NCI-H1105 treated with DMSO at 0.1 percent for 48 hours (cell line): ENCODE measurements at places on chromosomes 13 and 19.

GRCh38 chr13:94020833-94021232 is 458.6 kb downstream of the DCT start:
- no peak for DNase-seq

DNA sequence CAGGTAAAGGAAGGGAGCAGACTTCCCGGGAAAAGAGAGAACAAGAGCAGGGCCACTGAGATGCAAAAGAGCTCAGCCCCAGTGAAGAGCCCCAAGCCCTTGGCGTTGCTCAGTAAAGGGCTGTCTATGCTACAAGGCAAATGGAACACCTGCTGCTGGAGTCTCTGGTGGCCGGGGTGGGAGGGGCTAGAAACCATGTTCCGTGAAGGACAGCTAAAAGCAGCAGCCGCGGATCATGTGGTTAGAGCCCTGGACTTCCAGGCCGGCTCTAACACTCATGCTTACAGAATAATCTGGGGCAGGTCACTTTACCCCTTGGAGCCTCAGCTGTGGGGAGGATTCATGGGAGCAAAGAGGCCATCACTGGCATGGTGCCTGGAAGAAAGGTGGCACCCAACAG is 17.8 kb downstream of the POU2F2 start:
- peak; percentile 74 for DNase-seq

GRCh38 chr19:12411893-12412292 is 10.8 kb upstream of the ZNF799 start:
- no peak for DNase-seq

GRCh38 chr19:3855320-3855719 is 13.5 kb downstream of the ZFR2 start:
- no peak for DNase-seq

- peak; percentile 43 for DNase-seq
Observed at GRCh38 chr19:49473868-49474541, at the start of gene FLT3LG. TSS of gene FLT3LG (plus strand) at chr19:49474215. CDS start at chr19:49474640, 425 bp downstream.

- DNase-seq, result no peak
Observed at GRCh38 chr19:46460981-46461380, 10.4 kb downstream of the PNMA8A start.

DNA sequence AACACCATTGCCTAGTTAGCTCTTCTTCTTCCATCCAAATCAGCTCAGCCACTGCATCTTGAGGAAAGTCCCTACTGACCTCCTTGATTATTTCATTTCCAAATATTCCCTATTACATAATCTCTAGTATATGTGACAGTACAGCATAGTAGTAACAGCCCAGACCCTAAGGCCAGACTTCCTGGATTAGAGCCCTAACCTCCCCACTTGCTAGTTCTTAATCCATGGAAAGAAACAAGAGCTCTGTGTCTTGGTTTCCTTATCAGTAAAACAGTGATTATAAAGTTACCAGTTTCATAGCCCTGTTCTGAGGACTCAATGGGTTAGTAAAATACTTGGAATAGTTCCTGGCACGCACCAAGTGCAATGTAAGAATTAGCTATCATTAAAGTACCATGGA is 153.0 kb downstream of the RAP2A start:
- DNase-seq, result no peak

GRCh38 chr19:31575846-31576335 is 226.7 kb upstream of the TSHZ3 start:
- DNase-seq, result no peak

DNA sequence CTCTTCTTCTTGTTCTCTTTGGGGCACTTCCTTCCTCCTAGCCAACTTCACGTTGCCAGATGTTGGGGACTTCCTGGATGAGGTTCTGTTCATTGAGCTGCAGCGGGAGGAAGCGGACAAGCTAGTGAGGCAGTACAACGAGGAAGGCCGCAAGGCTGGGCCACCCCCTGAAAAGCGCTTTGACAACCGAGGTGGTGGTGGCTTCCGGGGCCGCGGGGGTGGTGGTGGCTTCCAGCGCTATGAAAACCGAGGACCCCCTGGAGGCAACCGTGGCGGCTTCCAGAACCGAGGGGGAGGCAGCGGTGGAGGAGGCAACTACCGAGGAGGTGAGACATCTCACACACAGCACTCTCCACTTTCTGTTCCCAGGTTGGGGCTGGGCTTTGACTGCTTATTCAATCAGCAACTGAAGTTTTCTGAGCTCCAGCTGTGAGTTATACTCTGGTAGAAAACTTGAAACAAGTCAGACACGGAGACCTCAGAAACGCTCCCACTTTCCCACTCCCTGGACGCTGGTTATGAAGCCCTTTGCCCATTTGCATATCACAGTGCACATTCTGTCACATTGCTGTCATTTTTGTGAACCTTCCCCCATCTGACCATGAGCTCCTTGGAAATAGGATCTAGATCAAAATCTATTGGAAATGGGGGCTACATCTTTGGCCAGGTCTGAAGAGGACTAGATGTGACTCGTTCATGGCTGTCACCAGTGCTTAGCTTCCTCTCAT is 7.2 kb upstream of the CCDC97 start:
- DNase-seq, result no peak

GRCh38 chr13:27927444-27928352 is 7.9 kb downstream of the PDX1 start:
- DNase-seq, result no peak

DNA sequence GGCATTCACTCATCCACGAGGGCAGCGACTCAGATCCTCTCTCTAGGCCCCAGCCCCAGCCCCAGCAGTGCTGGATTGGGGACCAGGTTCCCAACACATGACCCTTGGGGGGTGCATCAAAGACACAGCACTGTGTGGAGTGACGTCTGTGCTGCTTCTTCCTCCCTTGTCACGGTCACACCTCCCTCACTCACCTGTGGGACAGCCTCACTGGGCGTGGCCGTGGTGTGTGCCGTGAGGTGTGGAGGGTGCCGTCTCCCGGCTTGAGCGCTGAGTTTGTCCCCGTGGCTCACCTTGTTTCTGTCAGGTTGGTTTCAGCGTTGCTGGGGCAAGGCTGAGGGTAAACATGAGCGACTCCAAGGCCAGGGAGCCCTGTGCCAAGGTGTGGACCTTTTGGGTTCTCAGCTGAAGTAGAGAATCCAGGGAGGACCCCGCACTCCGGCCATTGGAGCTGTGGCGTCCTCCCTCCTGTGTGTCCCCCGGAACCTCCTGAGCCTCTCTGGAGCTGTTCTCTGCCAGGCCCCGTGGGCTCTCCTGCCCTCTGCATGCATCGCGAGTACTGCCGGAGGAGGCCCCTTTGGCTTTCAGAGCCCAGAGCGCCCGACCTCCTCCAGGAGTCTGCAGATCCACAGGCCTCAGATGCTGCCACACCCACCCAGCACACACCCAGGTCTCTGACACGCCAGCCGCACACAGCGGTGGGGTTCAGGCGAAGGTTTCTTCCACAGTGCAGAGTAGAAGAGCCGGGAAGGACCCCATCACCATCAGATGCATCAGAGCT is 33.6 kb downstream of the CSNK1G2 start:
- no peak for DNase-seq

- DNase-seq, result no peak
Observed at GRCh38 chr19:3060857-3061181, 1.5 kb downstream of the TLE5 start.

GRCh38 chr19:10701955-10702525 is 801 bp downstream of the QTRT1 start:
- peak; percentile 13 for DNase-seq

DNA sequence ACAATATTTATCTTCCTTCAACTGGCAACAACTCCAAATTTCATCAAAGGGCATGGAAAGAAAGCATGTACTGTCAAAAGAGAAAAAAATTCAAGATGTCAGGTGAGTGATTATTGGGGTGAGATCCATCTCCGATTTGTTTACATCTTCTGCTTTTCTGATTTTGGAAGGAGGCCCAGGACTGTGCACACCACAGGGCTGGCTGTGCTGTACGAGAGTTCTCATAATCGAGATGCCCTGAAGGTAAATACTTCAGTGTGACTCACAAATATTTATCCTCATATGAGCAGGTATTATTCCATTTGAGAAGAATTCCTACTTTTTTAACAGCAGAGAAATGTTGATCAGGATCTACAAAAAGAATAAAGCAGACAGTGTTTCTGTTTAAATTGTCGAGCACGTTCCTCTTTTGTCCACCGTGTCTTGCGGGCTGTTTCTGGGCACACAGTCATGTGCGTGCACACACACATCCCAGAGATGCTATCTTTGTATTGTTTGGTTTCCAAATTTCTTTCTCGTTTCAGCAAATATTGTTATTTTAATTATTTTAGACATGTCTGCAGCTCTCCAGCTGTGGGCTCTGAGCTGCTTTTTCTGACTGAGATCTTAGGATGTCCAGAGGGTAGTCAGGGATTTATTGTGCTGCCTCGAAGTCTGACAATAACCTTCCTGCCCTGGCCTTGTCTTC is 103.8 kb downstream of the KL start:
- DNase-seq, result peak; percentile 10

DNA sequence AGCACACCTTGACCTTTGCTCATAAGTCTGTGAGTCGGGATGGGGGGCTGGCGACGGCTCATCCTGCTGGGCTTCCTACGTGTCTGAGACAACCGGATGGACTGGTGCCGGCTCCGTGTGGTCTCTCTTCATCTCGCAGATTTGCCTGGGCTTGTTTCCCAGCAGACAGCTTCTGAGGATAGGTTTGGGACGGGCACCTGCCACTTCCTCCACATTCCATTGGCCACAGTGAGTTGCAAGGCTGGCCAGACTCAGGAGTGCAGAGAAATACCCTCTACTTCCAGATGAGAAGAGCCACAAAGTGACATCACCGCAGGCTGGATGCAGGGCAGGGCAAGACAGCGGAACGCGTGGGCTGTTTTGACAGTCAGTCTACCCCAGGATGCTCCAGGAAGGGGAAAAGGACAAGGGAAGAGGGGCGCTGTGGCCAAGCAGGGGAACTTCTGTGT is 48.1 kb downstream of the IRS2 start:
- DNase-seq, result no peak

GRCh38 chr19:10876459-10877240 is 5.3 kb downstream of the CARM1 start:
- no peak for DNase-seq

GRCh38 chr13:75458696-75459422 is 23.1 kb downstream of the TBC1D4 start:
- DNase-seq, result peak; percentile 48

DNA sequence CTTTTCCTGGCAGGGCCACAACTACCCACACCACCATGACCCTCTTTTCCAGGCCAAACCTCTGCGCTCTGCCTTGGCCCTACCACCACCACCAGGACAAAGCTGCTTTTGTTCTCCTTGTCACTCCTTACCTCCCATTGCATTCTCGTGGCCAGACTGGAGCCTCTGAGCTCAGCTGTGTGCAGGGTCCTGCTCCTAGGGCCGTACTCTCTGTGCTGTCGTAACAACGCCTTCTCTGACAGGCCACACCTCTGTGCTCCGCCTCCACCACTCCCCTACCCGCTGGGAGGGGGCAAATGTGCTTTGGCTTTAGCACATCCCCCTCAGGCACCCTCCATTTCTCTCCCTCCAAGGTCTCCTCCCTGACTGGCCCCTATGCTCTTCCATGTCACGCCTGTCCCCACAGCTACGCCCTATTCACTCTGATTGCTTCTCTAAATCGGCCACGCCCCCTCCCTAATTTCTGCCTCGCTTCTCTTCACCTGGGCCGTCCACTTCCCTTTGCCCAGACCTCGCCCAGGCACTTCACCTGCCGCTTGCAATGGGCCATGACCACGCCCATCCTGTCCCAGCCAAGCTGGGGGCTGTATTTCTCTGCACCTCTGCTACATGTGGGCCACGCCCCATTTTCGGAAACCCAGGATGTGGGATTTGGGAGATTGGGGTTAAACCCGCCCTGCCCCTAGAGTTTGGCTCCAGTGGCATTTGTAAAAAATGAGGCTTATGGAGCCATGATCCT is 472.3 kb downstream of the KLF12 start:
- no peak for DNase-seq

GRCh38 chr19:2043251-2043641 is 7.8 kb downstream of the MKNK2 start:
- DNase-seq, result no peak

DNA sequence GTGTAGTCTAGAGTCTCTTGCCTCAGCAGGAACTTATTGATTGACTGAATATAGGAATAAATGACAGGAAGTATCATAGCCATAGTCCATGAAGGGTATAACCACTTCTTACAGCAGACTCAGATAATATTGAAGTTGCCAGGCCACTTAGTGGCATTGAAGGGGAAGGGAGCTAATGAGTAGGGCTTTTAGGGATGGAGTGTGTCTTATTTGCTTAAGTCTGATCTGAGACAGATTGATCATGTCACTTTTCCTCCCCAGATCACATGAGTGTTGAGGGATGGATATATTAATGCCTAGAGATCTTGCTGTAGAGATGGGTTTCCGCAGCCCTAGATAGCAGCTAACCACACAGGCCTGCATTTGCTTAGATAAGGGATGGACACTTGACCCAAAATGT is 62.2 kb upstream of the NBEA start:
- DNase-seq, result no peak

- DNase-seq, result no peak
Observed at GRCh38 chr19:13069415-13070359, 33.0 kb downstream of the LYL1 start.

- no peak for DNase-seq
Observed at GRCh38 chr19:6482343-6482686, 728 bp upstream of the DENND1C start.

DNA sequence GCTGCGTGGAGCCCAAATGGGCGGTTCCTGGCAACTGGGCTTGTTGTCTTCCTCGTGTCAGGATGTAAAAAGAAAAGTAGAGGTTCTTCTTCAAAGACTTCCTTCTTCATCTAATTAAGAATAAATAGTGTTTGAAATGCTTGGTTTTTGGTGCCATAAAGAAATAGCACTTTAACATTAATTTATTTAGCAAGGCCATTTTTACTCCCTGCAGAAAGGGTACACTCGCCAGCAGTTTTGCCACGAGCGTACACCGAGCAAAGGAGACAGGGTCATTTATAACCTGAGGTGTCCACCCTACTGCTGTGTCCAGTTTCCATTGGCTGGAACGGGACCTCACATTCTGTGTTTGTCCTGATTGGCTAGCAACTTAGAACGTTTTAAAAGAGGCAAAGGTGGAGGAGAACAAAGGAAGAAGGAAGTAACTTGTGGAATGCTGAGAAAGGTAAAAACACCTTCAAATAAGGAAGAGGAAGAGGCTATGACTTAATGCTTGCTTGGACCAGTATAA is 21.8 kb upstream of the OR10H1 start:
- DNase-seq, result no peak

DNA sequence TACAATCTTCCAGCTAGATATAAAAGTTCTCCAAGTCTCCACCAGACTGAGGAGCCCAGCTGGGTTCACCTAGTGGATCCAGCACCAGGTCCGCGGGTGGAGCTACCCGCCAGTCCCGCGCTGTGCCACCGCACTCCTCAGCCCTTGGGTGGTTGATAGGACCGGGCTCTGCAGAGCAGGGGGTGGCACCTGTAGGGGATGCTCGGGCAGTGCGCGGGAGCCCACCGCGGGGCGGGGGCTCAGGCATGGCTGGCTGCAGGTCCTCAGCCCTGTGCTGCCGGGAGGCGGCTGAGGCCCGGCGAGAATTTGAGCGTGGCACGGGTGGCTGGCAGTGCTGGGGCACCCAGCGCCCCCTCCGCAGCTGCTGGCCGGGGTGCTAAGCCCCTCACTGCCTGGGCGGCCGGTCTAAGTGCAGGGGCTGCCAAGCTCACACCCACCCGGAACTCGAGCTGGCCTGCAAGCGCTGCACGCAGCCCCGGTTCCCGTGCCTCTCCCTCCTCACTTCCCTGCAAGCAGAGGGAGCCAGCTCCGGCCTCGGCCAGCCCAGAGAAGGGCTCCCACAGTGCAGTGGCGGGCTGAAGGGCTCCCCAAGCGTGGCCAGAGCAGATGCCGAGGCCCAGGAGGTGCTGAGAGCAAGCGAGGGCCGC is 542.8 kb upstream of the PCDH9 start:
- no peak for DNase-seq
